MV-4-11 (cell line): ENCODE measurements at places on chromosomes 1 and 21.
A peak's percentile ranks its signal among the peaks of the same experiment; 100 is the strongest.

GRCh38 chr1:45643978-45644377 lies 20.1 kb upstream of the CCDC17 start:
- DNase-seq, result no peak

- DNase-seq, result no peak
Observed at GRCh38 chr1:33013791-33014190, 22.9 kb downstream of the AK2 start.

- DNase-seq, result peak; percentile 43
Observed at GRCh38 chr1:19557609-19558051, 72.3 kb upstream of the CAPZB start.

DNA sequence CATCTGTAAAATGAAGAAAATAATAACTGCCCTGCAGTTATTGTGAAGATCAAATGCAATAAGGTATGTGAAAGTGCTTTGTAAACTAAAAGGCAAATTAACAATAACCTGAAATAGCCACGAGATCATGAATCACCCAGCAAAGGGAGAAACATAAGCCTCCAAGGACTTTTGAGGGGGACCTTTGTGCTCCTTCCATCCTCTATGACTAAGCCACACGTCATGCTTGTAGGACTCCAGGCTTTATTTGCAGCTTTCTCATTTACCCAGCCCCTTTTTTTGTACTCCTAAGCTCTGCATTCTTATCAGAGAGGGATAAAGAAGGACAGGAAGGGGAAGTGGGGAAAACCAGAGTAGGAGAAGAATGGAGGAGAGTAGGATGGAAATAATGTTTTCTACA lies 115.1 kb downstream of the PROX1 start:
- no peak for DNase-seq

GRCh38 chr1:24803220-24803619 lies 58.0 kb downstream of the CLIC4 start:
- no peak for DNase-seq

DNA sequence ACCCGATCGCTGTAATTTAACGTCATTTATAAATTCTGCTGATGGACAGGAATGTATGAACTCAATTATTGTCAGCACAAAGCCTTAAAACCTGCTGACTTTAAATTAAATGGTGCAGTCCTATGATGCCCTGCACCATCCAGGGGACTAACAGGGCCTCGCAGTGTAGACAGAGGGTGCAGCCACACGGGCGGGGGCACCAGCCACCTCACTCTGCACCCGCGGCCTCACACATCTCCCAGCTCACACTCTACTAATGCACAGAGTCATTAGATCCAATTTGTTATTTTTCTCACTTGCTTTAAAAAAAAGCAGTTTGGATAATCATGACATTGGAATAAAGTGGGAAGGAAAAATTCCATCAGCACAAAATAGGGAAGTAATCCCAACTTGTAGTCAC lies 49.7 kb downstream of the PROX1 start:
- no peak for DNase-seq

DNA sequence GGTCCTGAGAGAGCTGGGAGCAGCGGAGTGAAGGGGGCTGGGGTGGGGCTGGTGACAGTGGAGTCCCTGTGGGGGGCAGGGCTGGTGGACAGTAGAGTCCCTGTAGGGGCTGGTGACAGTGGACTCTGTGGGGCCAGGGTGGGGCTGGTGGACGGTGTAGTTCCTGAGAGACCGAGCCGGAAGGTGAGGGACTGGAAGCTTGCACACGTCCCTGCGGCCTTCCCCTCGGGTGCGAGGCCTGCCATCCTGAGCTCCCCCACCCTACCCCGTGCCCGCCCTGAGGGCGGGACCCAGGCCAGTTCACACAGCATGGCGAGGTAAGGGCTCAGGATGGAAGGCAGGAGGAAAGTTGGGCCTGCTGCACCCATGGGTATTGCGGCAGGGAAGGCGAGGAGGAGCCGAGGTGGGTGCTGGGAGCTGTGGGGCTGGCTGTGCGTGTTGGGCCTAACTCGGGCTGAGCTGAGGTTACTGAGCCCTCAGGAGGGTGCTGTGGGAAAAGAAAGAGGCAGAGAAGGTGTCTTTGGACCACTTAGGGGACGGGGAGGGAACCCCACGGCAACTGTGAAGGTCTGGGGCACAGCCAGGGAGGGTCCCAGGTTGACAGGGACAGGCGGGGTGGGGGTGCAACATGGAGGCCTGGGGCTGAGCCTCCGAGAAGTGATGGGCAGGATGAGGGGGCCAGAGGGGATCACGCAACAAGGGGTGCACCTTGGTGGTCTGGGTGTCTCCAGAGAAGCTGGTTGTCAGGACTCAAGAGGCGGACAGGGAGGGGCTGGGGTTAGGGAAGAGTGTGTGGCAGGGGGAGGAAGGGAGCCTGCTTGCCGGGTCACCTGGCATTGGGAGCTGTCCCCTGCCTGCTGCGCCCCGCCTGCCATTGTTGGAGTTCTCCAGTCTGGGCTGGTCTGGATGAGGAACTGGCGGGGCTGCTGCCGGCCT lies 60.8 kb downstream of the PRKCZ start:
- DNase-seq, result no peak

DNA sequence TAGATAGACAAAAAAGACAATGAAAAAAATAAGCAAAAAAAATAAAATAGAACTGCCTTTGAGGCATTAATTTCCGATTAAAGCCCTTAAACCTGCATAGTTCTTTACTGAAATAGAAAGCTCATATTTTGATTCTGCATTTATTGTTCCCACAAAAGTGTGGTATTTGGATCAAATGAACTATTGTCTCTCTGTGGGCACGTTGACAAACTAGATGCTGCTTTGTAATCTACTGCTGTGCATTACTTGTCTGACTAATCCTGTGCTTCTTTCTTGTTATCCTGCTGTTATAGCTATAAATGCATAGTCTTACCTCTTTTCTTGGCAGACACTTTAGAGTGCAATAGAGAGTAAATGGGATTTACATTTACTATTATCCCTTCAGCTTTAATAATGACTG lies 31.4 kb upstream of the SLC35D1 start:
- DNase-seq, result no peak

DNA sequence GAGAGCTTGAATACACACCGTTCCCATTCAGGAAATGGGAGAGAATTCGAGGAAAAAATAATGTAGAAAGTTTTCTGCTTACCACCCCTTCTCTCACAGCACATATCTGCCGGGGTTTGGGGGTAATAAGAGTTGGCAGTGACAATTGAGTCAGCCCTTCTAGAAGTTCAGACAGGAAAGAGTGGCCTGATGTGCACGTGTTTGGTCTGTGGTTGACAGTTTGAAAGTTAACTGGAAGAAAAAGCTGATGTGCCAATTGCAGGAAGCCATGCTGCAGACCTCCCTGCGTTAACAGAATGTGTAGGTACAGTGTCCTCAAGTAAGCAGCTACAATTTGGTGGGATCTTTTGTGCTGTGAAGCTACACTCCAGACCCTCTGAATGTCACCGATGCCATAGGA lies 50.9 kb downstream of the DHX9 start:
- peak; percentile 79 for DNase-seq

DNA sequence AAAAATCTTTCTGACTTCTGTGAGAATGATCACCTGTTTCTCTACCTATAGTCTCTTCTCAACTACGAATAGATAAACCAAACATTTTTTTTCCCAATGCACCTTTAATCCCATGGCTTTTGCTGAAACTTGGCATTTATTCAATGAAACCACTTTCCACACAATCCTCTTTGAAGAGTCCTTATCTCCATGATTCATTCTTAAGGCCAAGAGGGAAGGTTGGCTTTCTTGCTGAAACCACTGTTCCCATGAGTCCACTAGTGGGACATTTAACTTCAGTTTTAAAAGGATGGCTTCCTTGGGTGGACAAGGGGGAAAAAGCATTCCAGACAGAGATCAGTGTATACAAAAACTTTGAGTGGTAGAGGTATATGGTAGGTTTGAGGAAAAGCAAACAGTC lies 73.6 kb downstream of the CRB1 start:
- DNase-seq, result no peak

DNA sequence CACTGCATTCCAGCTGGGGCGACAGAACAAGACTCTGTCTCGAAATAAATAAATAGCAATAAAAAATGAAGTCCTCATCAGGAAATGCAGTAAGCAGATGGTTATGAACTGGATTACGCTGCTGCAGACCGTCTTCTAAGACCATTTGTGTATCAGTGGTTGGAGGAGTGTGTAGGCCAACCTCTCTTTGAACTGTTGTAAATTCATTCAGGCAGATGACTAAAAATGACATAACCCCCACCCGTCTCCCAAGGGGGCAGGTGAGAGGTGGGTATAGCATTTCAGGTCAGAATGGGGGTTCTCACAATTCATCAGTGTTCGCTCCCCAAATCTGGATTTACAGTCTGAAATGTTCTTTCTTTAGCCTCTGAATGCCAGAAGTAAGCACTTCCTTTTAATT lies 177.3 kb downstream of the KIF26B start:
- DNase-seq, result no peak
